Articular chondrocyte of knee joint (primary cell): ENCODE measurements at places on chromosomes 3 and 15. TPM values are rescaled to one million over a fixed set of nuclear protein-coding genes. Genes with fewer than 3 reads are reported as not detected.

WDR82 gene
- 61.5 and 67.7 TPM in 2 replicates for total RNA-seq

AADACL2 gene
- total RNA-seq, result not detected in 2 replicates

PLCH1 gene
- not detected in 2 replicates for total RNA-seq

EPHB3 gene
- 8.5 and 10.1 TPM in 2 replicates for total RNA-seq

MYEF2 gene
- total RNA-seq, result 1.4 and 3.7 TPM in 2 replicates

CYP19A1 gene
- 5.9 and 9.5 TPM in 2 replicates for total RNA-seq
